AG04449 (cell line): ENCODE measurements at places on chromosomes 2 and 18.

- DNase-seq = no peak
These were observed 297.1 kb upstream of the CCDC68 start for GRCh38 chr18:55256226-55256928.

GRCh38 chr2:119719261-119719627 lies 40.2 kb downstream of the TMEM177 start:
- DNase-seq = no peak

DNA sequence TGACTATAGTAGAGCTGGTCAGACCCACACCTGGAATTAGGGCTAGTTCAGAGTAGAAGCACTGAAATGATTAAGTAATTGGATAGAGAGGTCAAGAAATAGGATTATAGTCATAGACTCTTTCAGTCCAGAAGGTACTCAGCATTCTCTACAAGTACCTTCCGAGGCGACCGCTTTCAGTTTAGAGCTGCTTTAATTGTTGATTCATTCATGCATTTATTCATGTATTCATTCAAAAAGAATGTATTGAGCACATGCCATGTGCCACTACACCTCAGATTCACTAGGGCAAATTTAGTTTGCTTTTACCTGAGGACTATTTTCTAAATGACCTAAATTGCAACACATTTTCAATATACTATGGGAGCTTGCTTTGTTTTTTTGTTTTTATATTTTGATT lies 48.7 kb downstream of the CRIM1 start:
- no peak for DNase-seq

- no peak for DNase-seq
These were observed 288.1 kb upstream of the CELF4 start for GRCh38 chr18:37853706-37854105.

DNA sequence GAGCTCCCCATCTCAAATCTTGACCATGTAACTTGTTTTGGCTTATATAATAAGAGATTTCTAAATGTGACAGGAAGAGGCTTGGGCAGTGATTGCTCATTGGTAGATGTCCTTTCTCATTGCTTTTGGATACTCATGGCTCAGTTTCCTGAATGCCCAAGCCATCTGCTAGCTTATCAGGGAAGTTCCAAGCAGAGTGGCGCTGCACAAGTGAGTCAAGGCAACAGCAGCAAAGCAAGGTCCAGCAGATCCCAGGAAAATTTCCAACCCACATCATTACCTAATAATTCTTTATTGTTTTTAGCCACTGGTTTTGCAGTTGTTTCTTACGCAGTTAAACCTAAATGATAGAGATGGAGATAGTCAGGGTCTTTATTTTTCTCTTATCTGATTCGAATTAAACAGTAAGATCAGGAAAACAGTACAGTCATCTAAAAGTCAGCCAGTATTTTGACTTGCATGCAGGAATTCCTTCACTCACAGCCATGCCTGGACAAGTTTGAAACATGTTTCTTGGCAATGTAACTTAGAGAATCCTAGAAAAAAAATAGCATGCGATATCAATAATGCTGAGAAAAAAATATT lies 349.7 kb upstream of the TMEFF2 start:
- DNase-seq = no peak

GRCh38 chr2:117771969-117772630 lies 42.4 kb upstream of the DDX18 start:
- no peak for DNase-seq

- DNase-seq = no peak
These were observed 32.5 kb upstream of the CD28 start for GRCh38 chr2:203673933-203674332.

DNA sequence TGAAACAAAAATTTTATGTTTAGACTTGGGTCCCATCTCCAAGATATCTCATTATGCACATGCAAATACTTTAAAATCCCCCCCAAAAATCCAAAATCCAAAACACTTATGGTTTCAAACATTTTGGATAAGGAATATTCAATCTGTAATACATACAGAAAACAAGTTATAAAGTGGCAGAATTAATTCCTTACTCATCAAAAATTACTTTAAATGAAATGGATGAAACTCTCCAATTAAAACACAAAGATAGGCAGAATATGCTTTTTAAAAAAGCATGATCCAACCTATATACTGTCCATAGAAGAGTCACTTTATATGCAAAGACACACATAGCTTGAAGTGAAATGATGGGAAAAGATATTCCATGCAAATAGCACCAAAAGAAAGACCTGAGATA lies 744.6 kb downstream of the LRP1B start:
- DNase-seq = no peak

DNA sequence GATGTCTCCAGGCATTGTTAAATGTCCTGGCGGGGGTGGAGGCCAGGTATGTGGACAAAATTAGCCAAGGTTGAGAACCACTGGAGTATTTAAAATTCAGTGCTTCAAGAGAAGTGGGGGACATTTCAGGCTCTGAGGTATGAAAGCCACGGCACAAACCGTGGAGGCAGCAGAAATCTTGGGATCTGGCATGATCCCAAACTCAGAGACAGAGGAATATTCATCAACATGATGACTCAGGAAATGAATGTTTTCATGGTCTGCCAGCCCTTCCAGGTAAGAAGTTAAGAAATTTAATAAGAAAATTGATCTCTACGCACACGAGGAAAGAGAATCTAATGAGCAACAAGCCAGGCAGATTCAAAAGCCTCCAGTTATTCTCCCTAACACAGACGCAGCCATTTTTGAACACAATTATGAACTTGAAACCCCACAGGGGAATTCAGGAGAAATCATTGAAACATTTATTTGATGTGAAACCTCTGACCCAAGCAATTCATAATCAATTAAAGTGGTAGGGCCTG lies 11.3 kb upstream of the GRP start:
- no peak for DNase-seq

GRCh38 chr2:120108749-120109148 lies 95.9 kb downstream of the EPB41L5 start:
- DNase-seq = no peak

DNA sequence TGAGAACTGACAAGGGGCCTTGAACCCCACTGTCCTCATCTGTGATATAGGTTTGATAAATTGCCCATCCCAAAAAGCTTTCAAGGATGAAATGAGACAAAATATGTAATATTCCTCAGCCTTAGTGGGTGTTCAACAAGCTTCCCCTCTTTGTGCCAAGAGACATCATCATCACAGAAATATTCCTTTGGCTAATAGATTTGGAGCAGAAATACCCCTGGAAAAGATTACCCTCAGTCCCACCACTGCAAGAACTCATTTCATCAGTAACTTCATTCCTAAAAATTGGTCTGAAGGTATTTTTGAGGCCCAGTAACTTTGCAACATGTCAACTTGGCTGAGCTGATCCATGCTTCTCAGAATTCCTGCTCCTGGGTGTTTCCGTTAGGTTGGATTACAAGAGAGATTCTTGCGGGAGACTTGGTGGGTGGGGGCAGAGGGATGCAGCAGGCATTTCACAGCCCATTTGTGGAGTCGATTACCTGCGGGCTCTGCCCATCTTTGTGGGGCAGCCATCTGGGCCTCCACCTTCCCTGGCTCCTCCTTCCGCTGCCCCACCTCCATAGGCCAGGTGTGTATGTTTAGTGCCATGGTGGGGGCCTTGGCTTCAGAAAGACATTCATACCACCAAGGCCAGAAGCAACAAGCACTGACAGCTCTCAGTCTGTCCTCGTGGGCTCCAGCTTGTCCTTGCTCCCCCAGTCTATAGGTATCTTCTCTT lies 263.9 kb downstream of the GLI2 start:
- no peak for DNase-seq

GRCh38 chr18:34773961-34774766 lies 64.1 kb downstream of the DTNA start:
- DNase-seq = no peak

GRCh38 chr18:986051-986450 lies 81.4 kb downstream of the ADCYAP1 start:
- DNase-seq = no peak

- no peak for DNase-seq
These were observed 284.0 kb upstream of the CWC22 start for GRCh38 chr2:180291060-180291459.

DNA sequence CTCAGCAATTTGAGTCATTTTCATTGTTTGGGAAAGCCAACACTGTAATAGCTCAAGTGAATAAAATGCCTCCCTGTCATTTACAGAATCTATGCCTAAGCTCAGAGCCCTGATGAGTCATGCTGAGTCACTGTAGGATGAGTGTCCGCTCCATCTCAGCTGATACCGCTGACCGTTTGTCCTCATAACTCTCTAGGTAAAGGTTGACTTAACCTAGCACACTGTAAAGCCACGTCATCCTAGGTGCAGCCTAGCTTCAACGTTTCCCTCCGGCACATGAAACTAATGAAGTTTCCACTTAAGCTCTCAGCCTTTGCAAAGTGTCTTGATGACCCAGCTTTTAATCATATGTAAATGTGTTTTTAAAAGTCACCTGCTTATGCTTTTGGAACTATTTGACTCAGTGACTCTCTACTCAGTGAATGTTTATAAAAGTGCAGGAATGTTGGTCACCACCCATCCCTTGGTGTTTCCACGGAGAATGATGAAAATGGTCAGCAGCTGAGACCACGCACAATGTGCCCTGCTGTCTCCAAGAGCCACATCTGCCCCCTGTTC lies 154.0 kb downstream of the PMAIP1 start:
- peak; percentile 64 for DNase-seq

DNA sequence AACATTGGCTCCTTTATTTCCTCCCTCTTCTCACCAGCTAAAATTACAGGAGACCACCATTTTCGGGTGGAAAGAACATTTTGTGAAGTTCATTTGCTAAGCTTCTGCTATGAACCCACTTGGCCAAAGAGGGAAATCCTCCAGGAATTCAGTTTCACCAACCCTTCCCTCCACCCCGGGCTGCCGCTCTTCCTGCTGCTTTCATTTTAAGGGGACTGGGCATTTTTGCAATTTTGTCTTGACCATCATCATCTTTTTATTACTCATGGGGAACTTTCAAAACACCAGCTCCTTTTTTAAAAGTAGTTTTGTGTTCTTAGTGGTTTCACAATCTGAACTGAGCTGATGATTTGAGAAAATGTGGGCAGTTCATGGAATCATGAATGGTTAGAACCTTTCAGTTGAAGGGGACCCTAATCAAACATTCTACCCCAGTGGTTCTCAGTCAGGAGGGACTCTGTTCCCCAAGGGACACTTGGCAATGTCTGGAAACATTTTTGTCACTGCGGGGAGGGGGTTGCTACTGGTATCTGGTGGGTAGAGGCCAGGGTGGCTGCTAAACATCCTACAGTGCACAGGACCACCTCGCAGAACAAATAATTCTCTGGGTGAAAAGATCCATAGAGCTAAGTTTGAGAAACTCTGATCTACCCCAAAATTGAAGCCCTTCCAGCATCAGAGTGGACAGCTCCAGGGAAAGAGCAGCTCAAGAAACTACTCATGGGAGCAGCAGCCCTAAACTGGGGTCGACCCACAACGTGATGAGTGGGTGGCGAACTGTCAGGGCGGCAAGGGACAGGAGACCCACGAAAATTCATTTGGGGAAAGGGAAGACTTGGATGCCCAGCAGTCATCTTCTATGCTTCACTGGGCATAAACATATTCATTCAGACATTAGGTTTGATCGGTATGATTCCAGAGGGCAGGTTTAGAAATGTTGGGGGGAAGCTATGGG lies 92.9 kb downstream of the ACKR3 start:
- no peak for DNase-seq

GRCh38 chr2:4528246-4528645 lies 824.9 kb downstream of the DCDC2C start:
- no peak for DNase-seq

- DNase-seq = no peak
These were observed 584.8 kb downstream of the MBD2 start for GRCh38 chr18:53639687-53640086.

- DNase-seq = no peak
These were observed 113.1 kb upstream of the SRD5A2 start for GRCh38 chr2:31693882-31694281.

- DNase-seq = no peak
These were observed 32.7 kb upstream of the HPCAL1 start for GRCh38 chr2:10269711-10270610.

GRCh38 chr2:177298191-177298590 lies 33.7 kb upstream of the NFE2L2 start:
- DNase-seq = peak; percentile 5

DNA sequence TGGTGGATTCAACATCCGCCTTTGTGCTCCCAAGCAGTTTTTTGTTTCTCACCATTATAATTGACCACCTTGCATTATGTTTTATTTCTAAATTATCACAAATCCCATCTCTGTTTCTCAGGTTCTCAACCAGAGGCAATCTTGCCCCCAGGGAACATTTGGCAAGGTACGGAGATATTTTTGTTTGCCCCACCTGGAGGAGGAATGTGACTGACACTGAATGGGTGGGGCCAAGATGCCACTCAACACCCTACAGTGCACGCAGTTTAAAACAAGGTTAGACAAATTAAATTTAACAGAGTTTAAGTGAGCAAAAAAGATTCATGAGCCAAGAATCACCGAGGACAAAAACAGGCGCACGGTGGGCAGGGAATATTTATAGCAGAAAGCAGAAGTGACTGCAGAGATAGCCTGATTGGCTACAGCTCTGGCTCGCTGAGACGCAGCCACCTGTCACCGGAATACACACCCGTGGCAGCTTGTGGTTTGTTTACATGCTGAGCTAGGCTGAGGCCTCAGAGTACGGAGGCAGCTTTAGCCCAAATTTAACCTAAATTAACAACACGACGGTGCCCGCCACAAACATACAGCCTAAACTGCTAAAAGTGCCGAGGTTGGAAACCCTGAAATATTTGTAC lies 150.0 kb upstream of the ALKAL2 start:
- DNase-seq = no peak

- DNase-seq = peak; percentile 9
These were observed 66.8 kb downstream of the CCDC138 start for GRCh38 chr2:108853421-108853820.

- no peak for DNase-seq
These were observed 345.0 kb downstream of the NCKAP5 start for GRCh38 chr2:133223226-133223625.

DNA sequence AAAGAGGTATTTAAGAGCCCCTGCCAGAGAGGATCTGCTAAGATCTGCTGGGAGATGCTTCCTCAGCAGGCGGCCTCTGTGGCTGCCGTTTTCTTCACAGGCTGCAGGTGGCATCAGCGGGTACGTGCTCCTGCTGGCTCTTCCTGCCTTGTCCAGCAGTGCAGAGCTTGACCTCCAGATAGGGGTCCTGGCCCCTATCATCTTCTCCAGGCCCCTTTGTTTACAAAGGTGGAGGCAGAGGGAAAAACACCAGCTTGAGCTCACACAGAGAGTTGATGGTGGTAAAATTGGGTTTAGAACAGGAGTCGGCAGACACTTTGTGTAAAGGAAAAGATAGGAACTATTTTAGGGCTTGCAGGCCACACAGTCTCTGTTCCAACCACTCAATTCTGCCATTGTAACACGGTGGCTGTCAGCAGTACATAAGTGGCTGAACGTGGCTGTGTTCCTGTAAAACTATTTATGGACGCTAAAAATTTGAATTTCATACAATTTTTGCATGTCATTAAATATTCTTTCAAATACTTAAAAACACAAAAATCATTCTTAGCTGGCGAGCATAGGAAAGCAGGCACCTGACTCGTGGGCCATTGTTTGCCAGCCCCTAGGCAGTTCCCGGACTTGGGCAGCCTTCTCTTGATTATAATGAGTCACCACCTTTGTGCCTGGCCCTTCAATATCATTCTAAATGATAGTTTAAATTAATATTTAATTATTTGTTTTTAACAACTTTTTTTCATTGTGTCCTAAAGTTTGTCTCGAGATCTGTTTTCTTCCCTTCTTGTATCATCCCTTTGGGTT lies 98.2 kb upstream of the B3GNT7 start:
- no peak for DNase-seq
